ENCODE measurements at places on chromosomes 6 and 20.

DNA sequence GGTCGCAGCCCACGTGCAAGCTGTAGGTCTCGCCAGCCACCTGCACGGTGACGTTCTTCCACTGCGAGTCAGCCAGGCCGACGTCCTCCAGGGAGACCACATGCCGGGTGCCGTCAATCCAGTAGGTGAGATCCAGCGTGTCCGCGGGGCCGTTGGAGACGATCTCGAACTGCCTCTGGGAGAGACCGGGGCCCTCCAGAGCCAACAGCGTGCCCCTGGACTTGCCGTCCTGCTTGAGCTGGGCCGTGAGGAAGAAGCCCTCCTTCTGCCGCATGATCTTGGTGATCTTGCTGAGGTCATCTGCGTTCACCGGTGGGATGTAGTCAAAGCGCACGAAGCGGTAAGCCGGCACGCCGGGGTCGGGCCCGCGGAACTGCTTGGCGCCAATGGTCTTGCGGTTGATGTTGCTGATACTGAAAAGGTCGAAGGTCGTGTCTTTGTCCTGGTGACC lies 5.1 kb downstream of the THBS2 start:
- DNase-seq: no peak

DNA sequence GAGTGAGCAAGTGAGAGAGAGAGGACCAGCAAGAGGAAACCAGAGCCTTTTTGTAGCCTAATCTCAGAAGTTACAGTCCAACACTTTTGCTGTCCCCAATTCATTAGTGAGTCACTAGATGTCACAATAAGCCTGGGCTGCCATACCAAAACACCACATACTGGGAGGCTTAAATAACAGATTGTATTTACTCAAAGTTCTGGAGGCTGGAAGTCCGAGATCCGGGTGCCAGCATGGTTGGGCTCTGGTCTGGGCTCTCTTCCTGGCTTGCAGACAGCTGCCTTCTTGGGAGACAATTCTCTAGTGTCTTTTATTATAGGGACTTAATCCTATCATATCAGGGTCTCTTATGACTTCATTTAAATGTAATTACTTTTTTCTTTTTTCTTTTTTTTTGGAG lies 50.7 kb upstream of the FERMT1 start:
- DNase-seq: no peak

GRCh38 chr20:49786668-49787370 lies 25.8 kb upstream of the SLC9A8 start:
- no peak for DNase-seq

- DNase-seq: no peak
Observed at GRCh38 chr6:90190131-90190530, 106.5 kb downstream of the BACH2 start.

GRCh38 chr6:126063512-126064146 lies 77.3 kb downstream of the TRMT11 start:
- no peak for DNase-seq

- DNase-seq: no peak
Observed at GRCh38 chr20:41373251-41373783, 6.7 kb upstream of the EMILIN3 start.

- no peak for DNase-seq
Observed at GRCh38 chr20:33803921-33804337, 7.2 kb upstream of the CHMP4B start.

- no peak for DNase-seq
Observed at GRCh38 chr6:116396441-116396840, 25.7 kb downstream of the DSE start.

DNA sequence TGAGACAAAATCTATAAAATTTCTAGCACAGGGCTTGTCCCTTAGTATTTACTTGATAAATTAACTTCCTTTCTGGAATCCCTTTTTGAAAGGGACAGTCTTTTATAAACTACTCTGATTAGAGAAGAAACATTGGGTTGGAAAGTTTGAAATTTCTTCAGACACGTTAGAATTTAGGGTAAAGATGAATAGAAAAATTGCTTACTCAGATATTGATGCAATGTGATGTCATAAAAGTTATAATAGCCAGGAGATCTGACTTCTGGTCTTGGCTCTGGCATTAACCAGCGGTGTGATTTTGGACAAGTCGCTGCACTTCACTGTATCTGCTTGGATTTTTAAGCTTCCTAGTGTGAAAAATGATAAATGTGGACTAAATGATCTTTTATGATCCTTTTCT lies 9.7 kb upstream of the TNFRSF21 start:
- DNase-seq: no peak

All from substantia nigra (tissue), 51 donors.